ENCODE measurements at places on chromosomes 11 and 22.

- no peak for DNase-seq
Measured at GRCh38 chr11:131762346-131763110, 392.1 kb downstream of the NTM start.

DNA sequence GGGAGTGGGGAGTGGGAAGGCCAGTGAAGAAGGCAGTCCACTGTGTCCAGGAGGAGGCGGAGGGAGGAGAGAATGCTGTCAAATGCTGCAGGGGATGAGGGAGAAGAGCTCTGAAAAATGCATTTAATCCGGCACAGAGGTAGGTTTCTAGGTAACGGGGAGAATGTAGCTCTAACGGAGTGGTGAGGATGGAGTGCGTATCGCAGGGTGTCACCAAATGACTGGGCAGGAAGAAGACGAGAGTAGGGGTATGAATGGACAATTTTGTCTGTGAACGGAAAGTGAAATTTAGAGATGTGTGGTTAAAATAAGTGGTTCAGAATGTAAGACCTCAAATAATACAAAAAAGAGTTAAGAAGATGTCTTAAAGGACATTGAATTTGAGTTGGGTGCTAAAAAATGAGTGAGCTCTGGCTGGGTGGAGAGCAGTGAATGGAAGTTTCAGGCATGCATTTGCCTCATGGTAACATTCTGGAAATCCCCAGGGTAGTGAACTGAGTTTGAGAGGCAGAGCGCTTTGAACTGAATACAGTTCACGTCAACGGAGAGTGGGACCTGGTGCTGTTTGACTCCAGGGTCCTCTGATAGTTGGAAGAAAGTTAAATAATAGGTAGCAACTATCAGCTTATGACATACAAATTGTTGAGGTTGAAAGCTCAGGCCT is 81.3 kb upstream of the CADM1 start:
- DNase-seq = no peak

GRCh38 chr11:10892250-10892649 is 34.4 kb upstream of the ZBED5 start:
- peak; percentile 55 for DNase-seq

DNA sequence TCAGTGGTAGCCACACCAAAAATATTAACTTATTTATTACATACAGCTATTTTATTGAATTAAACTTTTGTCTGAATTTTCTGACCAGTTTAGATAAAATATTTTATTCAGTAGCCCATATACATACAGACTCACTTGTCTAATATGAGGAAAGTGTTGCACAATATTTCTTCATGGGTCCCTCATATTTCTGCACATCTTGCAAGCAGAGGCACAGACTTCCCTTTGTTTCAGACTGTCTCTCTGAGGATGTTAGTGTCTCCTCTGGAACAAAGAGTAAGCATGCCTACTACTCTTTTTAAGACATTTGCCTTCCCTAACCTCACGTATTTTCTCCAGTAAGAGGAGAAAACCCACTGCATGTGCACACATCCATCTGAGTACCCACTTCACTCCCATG is 81.2 kb downstream of the OR5AK2 start:
- DNase-seq = peak; percentile 30

GRCh38 chr11:12446863-12447262 is 69.5 kb downstream of the PARVA start:
- DNase-seq = no peak

GRCh38 chr11:124442442-124442841 is 3.1 kb downstream of the OR8B8 start:
- DNase-seq = no peak
